ENCODE measurements at places on chromosomes 1 and 21. TPM values are rescaled to one million over a fixed set of nuclear protein-coding genes. Genes with fewer than 3 reads are reported as not detected.

The PTAFR gene
- total RNA-seq, result 1.8 TPM

The NUP210L gene
- not detected for total RNA-seq

- no peaks in the 10 kb centered on the region for H3K27me3 ChIP-seq
- no peak overlapping the region for H3K4me3 ChIP-seq
- H3K36me3 ChIP-seq, result no peaks in the 10 kb centered on the region
Observed at GRCh38 chr1:234926559-234927311, 201.9 kb downstream of the TOMM20 start.

DNA sequence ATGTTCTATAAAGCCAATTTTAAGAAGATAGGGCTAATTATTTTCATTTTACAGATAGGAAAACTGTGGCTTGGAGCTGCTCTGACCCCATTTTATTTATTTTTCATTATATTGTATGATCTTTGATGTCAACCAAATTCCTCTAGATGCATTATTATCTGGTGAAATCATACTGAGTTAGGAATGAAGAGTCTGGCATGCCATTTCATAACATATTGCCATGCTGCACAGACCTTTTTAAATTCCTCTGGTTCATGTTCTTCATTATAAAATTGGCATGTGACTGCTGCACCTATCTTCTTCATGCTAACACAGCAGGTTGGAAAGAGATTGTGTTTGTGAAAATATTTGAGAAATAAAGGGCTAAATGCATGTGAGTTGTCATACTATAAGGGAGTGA is 12.7 kb downstream of the PRRX1 start:
- H3K4me3 ChIP-seq, result no peak overlapping the region
- no peaks in the 10 kb centered on the region for H3K27me3 ChIP-seq
- no peak overlapping the region for H3K27ac ChIP-seq
- no peaks in the 10 kb centered on the region for H3K4me1 ChIP-seq
- H3K36me3 ChIP-seq, result no peaks in the 10 kb centered on the region

DNA sequence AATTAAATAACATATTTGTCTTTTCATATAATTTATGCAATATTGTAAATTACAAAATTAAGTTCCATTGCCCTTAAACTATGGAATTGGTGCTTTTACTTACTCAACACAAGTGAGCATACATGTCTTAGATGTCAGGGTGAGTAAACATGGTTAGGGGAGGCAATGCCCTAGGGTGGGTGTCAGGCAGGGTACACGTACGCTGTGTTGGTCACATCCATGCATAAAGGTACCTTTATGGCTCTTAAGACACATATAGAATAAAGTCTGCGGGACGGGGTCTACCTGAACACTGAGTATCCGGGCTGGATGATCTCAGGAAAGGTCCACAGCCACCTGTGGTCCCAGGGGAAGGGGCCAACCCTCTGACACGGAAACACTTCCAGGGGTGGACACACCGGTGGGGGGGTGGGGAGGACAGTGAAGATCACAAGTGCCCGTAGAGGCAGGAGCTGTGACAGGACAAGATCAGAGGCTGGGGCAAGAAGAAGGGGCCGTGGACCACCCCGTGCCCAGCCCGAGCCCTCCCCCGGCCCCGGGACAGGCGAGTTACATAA is 720 bp downstream of the LIN9 start:
- H3K36me3 ChIP-seq, result no peaks in the 10 kb centered on the region
- H3K4me1 ChIP-seq, result peaks cover 8% of the 10 kb centered on the region
- H3K27me3 ChIP-seq, result no peaks in the 10 kb centered on the region

DNA sequence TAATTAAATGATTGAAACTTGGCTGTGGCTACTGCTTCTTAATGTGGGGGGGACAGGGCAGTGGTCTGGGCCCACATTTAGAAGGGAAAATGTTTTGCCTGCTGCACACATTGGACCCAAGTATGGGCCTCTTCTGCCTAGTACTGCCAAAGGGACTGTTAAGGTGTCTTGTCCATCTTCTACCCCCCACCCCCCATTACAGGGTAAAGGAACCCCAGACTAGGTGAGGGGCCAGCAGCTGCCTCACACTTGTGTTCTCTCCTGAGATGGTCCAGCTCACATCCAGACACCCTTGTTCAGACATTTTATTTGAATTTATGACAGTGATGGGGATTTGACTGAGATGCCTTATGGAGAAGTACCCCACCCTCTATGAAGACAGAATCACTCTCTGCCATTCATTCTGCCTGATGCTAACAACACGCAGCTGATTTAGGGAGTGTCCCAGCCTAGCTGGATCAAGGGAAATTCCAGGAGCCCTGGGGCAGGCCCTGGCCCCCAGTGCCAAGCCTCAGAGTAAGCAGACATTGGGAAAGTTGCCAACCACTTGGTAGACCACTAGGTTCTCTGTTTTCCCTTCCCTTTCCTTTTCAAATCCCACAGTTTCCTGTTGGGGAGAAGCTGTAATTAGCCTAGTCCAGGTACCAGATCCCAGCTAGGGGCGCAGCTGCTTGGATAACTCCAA is 42.1 kb downstream of the YARS1 start:
- peaks cover 34% of the 10 kb centered on the region for H3K36me3 ChIP-seq
- DNase-seq, result no peak
- H3K27me3 ChIP-seq, result no peaks in the 10 kb centered on the region
- H3K4me1 ChIP-seq, result no peaks in the 10 kb centered on the region

GRCh38 chr1:232250838-232251237 is 379.1 kb downstream of the SIPA1L2 start:
- H3K4me1 ChIP-seq, result peaks cover 4% of the 10 kb centered on the region
- DNase-seq, result no peak
- no peaks in the 10 kb centered on the region for H3K36me3 ChIP-seq
- H3K27ac ChIP-seq, result no peak overlapping the region
